ENCODE measurements at places on chromosomes 4 and X.

GRCh38 chrX:6826856-6827255 is 291.9 kb upstream of the VCX3A start:
- DNase-seq = no peak

DNA sequence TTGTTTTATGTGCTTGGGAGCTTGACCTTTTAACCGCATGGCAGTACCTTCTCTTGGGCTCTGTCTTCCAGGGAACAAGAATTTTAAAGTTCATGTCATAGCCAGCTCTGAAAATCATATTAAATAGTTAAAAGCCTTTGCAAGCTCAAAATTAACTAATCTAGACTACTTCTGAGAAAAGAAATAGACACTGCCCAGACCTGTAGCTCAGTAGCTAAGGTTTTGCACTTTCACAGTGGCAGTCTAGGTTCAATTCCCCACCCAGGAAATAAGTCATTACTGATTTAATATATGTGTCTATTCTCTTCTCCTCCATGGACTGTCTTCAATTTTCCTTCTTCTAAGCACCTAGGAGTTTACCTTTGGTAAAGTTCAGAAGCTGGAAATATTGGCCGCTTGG is 27.4 kb downstream of the HSD17B11 start:
- no peak for DNase-seq

- no peak for DNase-seq
Measured at GRCh38 chrX:45903781-45904201, 641.4 kb downstream of the ZNF674 start.

DNA sequence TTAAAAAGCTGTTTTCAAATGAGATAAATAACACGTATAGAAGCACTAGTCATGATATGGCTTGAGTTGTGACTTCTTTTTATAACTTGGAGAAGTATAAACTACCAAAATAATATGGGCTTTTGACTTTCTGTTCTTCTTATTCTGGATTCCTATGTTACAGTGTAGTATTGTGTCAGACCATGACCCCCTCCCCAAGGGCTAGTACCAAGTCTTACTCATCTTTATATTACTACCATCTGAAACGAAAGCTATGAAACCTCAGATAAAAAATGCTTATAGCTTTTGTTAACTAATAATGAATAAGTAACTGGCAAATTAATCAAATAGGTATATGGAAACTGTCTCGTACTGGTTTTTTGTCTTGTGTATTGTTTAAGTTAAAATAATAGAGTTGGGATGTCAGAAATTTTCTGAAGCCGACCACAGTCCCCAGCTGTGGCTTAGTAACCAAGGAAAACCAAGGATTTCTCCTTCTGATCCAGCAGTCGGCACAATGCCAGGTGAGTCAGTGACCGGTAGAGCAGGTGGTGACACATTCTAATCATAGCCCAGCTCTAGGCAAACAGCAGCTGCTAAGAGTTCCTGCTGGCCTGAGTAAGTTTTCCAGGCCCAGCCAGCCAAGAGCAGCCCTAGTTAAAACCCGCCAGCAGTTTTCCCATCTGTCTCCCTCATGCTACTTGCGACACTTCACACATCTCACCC is 163.3 kb upstream of the PRDX4 start:
- no peak for DNase-seq

DNA sequence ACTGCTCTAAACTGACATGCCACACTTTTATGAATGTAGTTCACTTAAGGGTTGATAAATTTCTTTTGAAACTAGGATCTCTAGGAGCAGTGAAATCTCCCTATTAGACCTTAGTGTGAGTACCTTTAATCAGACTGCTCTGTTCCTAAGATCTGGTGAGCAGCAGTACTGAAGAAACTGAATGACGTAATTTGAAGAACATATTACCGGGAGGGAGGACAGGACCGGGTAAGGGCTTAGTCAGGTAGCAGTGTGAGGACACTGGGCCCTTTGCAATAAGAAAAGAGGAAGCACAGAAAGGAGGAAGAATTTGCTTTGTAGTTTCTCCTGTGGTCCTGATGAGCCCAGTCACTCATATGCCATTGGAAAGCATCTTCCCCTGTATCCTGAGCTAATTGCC is 255.2 kb downstream of the THOC2 start:
- DNase-seq = no peak

GRCh38 chr4:95027905-95028618 is 270.3 kb downstream of the BMPR1B start:
- DNase-seq = no peak

DNA sequence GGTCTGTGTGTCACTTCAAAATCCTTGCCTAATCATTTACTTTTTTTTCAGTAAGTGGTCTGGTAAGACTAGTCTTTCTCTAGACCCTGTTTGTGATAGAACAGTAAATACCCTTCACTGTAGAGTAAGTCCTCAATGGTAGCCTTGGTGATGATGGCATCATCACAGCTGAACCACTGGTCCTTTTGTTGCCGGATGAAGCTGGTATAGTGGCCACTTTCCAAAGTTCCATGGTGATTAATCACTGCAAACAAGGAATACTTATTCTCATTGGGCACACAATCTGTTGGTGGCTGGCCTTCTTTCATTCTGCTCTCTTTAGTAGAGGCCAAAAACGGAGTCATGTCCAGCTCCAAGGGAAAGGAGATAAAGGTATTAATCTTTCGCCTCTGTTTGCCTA is 2.9 kb downstream of the USP51 start:
- no peak for DNase-seq

DNA sequence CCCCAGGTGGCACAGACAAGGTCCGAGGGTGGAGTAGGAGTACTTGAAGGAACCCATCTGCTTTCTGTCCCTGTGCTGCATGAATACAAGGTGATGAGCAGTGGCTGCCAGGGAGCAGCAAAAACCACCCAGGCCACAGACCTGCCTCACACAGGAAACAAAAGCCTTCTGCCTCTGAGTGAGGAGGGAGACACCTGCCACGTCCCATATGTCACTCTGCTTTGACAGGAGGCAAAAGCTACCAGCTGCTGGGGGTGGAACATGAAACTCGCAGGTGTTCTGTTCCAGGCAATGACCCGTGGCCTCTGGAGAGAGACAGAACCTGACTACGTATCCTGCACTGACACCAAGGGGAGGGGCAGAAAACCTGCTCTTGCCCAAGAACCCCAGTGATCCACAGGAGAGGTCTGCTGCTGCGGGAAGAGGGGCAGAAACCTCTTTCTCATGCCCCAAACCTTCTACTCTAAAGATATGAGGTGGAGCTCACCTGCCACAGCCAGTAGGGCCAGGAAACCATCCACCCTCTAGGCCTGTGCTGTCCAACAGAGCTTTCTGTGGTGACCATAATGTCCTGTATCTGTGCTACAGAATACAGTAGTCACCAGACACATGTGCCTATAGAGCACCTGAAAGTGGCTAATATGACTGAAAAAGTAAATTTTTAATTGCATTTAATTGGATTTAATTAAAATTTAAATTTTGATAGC is 172.9 kb downstream of the PRDM5 start:
- DNase-seq = no peak

DNA sequence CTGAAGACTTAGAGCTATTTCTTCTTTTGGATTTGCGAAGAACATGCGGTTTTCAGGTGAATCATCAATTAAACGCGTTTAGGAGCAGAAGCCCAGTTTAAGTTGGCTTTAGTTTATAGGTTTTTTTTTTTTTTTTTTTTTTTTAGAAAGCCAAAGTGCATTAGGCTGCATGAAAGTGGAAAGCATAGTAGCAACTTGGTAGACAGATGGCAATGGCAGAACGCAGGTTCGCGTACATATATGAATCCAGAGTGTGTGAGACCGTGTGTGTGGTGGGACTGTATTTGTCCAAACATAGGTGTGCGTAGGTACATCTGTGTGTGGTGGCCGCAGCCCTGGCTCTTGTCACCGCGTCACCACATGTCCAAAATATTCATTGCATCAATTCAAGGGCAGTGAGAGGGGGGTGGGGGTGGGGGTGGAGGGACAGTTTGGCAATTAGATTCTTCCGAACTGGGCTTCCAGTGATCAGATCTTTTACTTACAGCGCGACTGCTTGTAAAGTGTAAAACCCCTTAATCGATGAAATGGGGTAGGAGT is 901 bp downstream of the JADE1 start:
- DNase-seq = no peak

DNA sequence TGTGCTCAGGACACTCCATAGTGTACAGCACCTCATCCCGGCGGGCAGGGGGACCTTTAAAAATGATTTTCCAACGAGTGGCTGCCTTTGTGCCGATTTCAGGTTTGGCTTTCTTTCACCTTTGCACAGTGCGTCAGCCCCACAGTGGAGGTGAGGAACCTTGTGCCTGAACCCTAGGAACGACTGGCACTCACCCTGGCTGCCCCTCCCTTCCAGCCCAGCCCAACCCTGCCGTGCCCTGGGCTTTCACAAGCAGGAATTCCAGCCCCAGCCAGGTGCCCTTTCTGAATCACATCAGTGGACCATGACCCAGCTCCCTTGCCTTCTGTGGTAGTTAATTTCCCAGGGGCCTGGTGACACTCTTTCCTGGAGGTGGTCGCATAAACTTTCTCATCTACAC is 1.3 kb downstream of the TMEM164 start:
- DNase-seq = no peak

GRCh38 chr4:141567326-141567915 is 69.0 kb upstream of the IL15 start:
- DNase-seq = no peak

GRCh38 chr4:7742807-7743280 is 196.8 kb downstream of the AFAP1 start:
- no peak for DNase-seq

- no peak for DNase-seq
Measured at GRCh38 chr4:143339497-143339896, 2.8 kb downstream of the GAB1 start.

GRCh38 chr4:176593943-176594342 is 198.8 kb downstream of the VEGFC start:
- no peak for DNase-seq

DNA sequence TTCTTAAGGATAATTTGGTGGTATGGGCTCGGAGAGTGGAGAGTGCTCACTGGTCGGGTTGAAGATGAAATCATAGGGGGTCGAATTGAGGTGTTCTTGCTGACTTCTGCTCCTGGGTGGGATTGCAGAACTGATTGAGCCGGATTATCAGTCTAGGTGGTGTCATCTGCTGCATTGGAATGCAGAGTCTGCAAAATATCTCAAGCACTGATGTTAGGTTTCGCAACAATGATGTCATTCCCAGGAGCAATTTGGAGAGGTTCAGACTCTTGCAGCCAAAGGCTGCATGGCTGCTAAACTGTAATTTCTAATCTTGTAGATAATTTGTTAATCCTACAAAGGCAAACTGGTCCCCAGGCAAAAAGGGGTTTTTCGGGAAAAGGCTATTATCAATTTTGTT is 67.7 kb downstream of the RHOH start:
- DNase-seq = no peak

GRCh38 chr4:10534820-10535219 is 77.6 kb upstream of the ZNF518B start:
- no peak for DNase-seq

GRCh38 chr4:78299565-78299972 is 242.4 kb downstream of the FRAS1 start:
- no peak for DNase-seq

- no peak for DNase-seq
Measured at GRCh38 chrX:30568136-30568535, 9.4 kb downstream of the TASL start.

- DNase-seq = no peak
Measured at GRCh38 chr4:77920371-77920770, 57.7 kb downstream of the MRPL1 start.

- DNase-seq = no peak
Measured at GRCh38 chrX:113522814-113523213, 682.2 kb upstream of the AMOT start.

DNA sequence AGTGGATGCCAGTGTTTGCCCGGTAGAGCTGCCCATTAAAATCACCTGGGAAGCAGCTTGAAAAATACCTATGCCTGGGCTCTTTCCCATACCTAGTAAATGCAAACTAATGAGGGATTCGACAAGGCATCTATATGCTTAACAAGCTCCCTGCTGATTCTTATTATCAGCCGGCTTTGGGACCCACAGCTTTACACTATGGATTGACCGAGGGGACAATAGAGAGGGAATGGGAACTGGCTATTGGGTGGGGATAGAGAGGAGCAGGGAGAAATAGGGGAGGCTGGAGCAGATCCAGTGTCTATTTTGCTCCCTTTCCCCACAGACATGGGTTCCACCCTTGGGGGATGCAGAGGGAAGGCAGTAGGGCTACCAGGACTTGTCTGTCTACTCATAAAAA is 103.1 kb upstream of the TEX13D start:
- DNase-seq = no peak

- no peak for DNase-seq
Measured at GRCh38 chr4:98539299-98539698, 119.1 kb downstream of the TSPAN5 start.

DNA sequence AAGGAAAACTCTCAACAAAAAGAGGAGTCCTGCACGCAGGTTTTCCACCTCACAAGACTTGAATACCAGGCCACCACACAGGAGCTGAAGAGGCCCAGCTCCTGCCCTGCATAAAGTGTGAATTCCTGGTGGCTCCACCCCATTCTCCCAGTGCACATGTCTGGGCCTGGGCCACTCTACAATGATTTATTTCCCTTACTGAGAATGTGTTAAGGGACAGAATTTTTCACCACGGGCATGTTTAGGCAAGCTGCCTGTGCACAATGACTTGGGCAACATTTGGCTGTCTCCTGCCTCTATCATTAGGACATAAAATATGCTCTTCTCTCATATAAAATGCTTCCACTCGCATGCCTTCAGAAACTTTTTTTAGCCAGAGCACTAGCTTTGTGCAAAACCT is 197.1 kb downstream of the SLC7A11 start:
- no peak for DNase-seq

- no peak for DNase-seq
Measured at GRCh38 chr4:140117947-140118346, 36.0 kb downstream of the MAML3 start.

Data from activated gamma-delta T cell treated with anti-CD3 and anti-CD28 coated beads, Interleukin-2, amount 50 U/mL, for 16 hours (primary cell).